ENCODE measurements at places on chromosomes 3 and 15.

GRCh38 chr3:81443958-81444357 lies 317.5 kb downstream of the GBE1 start:
- no peak for DNase-seq

GRCh38 chr15:25862071-25862471 lies 1.1 kb downstream of the ATP10A start:
- no peak for DNase-seq

GRCh38 chr3:172319595-172319994 lies 128.7 kb downstream of the GHSR start:
- DNase-seq = no peak

DNA sequence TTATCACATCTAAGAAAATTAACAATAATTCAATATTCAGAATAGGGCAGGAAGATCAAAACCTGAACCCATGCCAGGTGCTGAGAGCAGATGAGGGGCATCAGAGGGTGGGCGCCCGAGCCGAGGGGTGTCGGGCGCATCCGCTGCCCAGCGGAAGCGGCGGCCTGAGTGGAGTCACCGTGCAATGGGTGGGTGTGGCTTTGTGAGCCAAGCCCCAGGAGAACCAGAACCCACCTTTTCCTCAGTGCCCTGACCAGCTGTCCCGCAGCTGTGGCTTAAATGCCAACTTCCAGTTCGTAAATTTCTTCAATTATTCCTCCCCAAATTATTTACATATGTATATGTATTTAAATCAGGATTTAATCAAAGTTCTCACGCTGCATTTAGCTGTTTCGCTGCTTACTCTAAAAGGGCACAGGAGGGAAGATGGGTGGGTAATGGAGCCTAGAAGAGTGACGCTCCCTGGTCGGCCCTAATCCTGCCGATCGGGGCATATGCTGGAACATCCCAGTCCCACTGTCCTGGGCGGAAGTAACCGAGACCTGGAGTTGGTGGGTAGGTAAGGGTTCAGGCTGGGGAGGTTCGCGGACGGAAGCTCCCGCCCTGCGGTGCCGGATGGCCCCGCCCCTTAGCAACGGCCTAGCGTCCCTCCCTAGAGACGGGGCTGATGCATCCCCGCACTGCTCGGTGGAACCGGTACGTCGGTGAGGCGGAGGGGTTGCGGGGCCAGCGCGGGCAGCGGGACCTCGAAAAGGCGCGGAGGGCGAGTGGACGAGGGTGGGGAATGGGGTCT lies 1.3 kb downstream of the DNAH1 start:
- DNase-seq = no peak

DNA sequence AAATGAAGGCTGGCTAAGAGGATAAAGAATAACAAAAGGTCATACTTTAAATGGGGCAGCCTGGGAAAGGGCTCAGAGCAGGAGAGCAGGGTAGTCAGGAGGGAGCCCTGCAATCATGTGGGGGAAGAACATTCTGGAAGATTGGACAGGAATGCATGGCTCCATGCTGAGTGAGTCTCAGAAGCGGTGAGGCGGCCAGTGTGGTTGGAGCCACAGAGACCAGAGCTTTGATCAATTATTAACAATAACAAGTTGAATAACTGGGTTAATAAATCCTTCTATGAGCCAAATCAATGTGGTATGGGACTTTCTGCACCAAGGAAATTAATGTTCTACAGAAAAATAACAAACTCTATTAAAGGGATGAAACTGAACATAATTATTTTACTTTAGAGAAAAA lies 57.9 kb upstream of the DCUN1D1 start:
- no peak for DNase-seq

- DNase-seq = no peak
These were observed 43.8 kb upstream of the FBXL22 start for GRCh38 chr15:63553388-63553791.

DNA sequence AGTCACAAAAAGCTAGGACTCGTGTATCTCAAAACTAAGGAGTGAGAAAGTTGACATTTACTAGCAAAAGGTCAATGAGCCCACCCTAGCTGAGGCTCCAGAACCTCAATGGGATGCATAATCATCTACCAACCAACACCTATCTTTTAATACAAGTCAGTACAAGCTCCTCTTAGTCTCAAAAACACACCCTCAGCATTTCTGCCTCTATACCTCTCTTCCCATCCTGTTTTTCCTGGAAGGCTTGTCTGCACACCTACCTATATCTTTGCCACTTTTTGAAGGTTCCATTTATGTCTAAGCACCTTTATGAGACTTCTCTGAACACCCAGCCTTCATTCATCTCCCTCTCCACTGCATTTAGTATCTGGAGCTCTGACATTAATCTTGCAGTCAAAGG lies 10.0 kb downstream of the WWTR1 start:
- no peak for DNase-seq

GRCh38 chr3:78879295-78879860 lies 888.4 kb downstream of the ROBO1 start:
- DNase-seq = no peak

GRCh38 chr3:196203846-196204245 lies 7.4 kb downstream of the ZDHHC19 start:
- no peak for DNase-seq

DNA sequence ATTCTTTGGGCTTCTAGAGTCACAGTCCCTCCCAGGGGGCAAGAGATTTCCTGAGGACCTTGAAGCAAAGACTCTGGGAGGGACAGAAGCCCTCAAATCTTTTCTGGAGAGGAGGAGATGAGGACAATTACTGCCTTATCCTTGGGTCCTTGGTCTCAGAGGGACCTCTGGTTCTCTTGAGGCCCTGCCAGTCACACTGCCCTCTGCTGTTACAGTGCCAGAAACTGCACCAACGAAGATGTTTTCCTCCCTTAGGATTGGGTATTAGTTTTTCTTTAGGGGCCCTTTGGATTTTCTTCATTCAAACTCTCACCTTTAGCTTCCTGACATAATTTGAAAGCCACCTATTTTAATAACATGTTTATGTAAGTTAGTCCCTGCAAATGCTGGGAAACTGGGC lies 58.2 kb upstream of the SCN5A start:
- DNase-seq = no peak
